ENCODE measurements at places on chromosomes 4 and X.

GRCh38 chrX:7987160-7988012 lies 60.2 kb upstream of the PNPLA4 start:
- no peak for DNase-seq

DNA sequence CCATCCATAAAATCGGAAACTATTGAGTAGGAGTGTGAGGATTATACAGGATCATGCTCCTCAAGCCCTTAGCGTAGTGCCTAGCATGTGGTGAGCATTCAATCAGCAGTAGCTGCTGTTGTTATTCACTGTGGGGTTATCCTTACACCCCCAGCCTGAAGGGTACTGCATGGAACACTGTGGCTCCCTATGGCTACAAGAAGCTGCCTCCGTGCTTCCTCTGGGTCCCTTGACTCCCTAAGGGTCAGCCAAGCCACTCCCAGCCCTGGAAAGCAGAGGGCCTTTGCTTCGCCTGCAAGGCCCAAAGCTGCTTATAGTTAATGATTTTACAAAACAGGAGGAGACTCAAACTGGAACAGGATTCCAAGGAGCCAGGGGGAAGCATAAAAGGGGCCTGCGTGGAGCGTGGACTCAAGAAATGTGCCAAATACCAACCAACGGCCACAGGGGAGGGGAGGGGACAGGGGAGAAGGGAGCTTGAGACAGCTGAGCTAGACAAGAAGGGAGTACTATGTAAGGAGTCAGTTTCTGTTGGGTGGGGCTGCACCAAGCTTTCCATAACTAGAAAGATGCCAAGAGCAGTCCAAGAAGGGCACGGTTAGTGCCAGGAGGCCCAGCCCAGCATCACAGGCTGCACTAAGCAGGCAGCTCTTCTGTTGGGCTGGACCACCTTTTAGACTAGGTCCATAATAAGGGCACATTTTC lies 15.9 kb downstream of the SEPTIN6 start:
- no peak for DNase-seq

DNA sequence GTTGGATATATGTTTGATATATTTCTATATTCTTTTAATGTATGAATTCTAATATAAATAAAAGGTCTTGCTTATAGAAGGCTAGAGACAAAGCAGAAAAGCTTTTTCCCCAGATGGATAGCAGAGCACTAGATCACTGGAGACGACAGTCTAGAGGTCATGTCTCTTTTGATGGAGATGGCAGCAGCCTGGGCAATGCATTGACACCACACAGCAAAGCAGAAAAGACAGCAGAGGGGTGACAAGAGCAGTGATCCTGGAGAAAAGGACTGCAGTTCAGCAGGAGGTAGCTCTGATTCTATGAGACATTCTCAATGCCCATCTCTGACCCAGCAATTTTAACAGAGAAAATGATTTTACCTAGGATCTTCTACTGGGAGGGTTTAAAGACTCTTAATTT lies 210.6 kb downstream of the DTHD1 start:
- DNase-seq, result no peak

GRCh38 chr4:174474457-174475075 lies 47.7 kb downstream of the HPGD start:
- DNase-seq, result no peak

- peak; percentile 68 for DNase-seq
Measured at GRCh38 chrX:151871244-151871643, 41.4 kb upstream of the MAGEA4 start.

DNA sequence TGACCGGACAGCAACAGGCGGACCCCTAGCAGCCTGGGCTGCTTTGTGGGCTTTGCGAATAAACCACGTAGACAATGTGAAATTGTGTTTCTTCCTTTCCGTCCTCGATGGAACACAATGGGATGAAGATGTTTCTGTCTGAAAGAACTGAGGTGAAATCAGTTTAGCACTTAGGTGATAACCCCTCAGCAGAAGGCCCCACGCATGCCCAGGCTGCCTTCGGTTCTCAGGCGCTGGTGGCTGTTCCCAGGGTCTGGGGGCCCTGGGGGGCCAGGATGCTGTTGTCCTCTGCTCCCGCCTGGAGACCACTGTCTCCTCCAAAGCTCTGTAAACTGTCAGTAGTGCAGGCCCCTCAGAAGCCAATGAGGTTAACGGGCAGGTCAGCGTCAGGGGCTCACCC lies 73.9 kb upstream of the HGFAC start:
- no peak for DNase-seq

DNA sequence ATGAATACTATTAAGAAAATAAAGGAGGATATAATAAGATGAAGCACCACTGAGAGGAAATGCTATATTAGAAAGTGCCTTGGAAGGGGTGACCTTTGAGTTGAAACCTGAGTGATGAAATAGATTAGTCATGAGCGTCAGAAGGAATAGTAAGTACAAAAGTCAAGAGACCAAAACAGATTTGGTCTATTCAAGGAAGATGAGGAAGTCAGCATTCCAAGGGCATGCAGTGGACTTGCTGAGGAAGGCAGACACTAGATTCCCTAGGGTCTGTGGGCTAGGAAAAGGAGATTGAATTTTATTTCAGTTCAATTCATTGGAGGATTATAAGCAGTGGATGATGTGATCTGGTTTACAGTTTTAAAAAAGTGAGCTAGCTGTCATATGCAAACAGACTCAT lies 73.0 kb upstream of the WDFY3 start:
- DNase-seq, result peak; percentile 78

DNA sequence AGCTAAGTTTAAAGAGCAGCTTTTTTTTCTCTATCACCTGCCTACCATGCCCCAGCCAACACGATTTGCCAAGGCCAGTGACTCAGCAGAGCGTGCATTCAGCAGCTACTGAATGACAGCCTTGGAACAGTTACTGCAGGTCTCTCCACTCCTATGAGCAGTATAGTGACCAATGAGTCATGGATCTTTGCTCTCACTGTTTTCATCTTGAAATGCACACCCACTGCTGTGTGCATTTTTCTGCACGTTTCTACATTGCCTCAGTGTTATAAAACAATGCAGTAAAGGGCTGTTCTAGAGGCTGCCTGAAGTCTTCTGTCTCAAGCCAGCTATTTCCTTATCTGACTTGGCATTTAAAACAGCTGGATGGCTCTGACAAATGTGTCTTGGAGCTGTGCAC lies 66.0 kb upstream of the C4orf54 start:
- peak; percentile 81 for DNase-seq

DNA sequence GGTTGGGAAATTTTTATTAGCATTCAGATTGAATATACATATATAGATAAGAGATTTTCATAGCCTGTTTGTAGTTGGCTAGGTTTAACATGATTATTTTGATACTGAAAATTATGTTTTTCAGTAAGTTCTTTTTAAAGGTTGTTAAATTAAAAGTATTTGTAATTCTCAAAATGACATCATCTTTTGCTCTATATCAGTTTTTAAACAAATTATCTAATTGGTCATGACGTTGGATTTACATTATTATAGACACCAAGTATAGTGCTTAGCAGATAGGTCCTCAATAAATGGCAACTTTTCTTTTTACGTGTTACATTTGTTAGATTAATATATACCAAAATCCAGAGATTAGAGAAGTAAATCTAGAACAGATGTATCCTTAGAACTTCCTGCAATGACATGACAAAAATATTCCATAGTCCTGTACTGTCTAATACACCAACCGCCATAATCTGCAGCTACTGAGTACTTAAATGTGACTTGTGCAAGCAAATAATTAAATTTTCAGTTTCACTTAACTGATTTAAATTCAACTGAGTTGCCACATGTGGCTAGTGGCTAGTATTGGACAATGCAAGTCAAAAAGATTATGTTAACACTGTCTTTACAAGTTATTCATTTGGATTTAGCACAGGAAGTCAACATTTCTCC lies 1613.1 kb upstream of the TENM3 start:
- DNase-seq, result no peak

- DNase-seq, result peak; percentile 81
Measured at GRCh38 chr4:139176302-139177048, 543 bp downstream of the ELF2 start.

DNA sequence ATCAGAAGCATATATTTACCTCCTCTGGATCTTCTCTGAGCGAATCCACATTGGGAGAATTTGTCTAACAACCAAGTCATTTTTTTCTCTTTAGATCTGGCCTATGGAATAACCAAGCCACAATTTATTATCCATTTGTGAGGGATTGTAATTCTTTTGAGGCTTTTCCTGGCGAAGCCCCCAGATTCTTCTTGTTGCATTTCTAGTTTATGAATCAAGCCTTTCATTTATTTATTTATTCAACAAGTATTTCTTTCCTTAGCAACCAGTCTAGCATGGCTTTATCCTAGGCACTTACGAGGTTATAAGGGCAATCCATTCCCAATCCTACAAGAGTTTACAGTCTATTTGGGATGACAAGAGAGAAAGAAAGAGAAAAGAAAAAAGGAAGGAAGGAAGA lies 18.4 kb upstream of the FNIP2 start:
- DNase-seq, result no peak

DNA sequence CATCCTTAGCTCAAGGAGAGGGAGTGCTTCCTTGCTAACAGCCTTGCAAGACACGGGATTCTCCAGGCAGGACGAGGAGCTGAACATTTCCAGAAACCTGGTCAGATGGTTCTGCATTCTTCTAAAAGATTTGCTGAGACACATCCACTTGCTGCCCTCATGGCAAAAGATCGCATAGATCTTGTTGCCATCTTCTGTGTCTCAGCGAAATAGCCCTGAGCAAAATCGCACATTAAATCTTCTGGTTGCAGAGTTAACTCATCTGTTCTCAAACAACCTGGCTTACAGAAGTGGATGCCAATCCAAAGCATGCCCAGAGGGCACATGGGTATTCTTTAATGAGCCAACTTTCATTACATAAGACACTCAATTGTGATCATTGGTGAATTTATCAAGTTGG lies 167.5 kb downstream of the PRKX start:
- DNase-seq, result no peak

DNA sequence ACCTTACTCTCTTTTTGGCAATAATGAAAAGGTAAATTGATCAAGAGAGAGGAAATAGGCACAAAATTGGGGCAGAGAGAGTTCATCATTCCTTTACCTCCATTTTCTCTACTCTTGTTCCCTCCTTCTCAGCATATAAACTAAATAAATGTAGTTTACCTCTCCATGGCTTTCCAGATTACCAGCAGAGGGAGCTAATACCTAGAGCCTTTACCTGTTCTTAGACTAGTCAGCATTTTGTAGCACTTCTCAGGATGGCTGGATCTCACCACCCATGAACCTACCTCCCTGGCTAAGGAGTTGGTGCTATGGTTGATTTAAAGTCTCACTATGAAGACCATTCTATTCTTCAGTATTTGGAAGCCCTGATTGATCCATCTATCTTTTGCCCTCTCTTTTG lies 15.7 kb downstream of the OFD1 start:
- peak; percentile 68 for DNase-seq

DNA sequence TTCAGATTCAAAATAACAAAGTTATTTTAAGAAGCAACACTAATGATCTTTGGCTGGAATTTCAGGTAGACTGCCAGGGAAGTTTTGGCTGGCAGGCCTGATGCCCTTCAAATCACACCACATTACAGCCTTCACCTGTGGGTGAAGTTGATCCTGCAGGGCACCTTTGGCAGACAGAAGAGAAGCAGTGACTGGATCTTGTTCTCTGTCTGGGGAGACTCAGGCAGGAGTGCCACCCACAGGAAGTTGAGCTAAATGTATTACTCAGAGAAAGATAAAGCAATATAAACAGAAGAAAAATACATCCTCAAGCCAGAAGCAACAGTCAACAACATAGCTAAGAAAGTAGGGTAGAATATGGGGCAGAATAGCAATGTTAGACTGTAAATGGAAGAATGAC lies 12.8 kb upstream of the CFAP299 start:
- DNase-seq, result peak; percentile 65

GRCh38 chr4:81410680-81411079 lies 61.0 kb downstream of the RASGEF1B start:
- no peak for DNase-seq

- no peak for DNase-seq
Measured at GRCh38 chrX:12410523-12410922, 272.2 kb downstream of the FRMPD4 start.

DNA sequence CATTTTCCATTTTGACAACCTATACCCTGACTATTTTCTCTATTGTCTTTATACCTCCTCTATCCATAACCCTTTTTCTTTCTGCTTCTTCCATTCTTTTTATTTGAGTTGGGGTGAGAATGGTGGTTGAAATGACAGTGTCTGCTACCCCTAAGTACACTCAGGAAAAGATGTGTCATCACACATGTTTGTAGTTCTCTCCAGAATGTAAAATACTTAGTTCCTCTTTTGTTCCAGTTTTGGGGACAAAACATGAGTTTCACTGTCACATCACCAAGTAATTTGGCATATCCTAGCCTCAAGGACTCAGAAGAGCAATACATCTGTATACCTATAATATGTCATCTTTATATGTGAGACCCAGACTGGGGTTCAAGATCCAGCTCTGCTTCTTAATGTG lies 90.3 kb downstream of the COMMD8 start:
- no peak for DNase-seq

GRCh38 chr4:158172261-158173258 lies at the start of gene GASK1B:
Gene GASK1B (minus strand): TSS chr4:158173025. CDS start chr4:158171375, 1,650 bp downstream.
- DNase-seq, result peak; percentile 79

GRCh38 chr4:142416121-142416520 lies 430.0 kb downstream of the INPP4B start:
- DNase-seq, result no peak

DNA sequence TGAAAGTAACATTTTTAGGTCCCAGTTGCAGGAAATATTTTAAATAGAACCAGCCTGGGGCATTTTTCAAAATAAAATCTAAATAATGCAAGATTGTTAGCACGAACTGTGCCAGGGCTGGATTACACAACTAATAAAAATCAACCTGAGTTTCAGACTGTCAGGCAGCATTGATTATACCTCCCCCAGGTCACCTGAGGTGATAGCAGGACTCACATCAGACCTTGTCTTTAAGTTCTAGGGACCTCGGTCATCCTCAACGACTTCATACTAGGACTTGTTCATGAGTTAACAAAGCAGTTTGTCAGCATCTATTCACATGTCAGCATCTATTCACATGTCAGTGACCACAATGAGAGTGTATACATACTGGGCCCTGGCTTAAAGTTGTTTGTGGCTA lies 8.7 kb upstream of the TEX13A start:
- DNase-seq, result no peak

GRCh38 chr4:107380836-107381438 lies 339.1 kb downstream of the PAPSS1 start:
- no peak for DNase-seq

- no peak for DNase-seq
Measured at GRCh38 chr4:99529228-99529627, 18.4 kb downstream of the C4orf17 start.

DNA sequence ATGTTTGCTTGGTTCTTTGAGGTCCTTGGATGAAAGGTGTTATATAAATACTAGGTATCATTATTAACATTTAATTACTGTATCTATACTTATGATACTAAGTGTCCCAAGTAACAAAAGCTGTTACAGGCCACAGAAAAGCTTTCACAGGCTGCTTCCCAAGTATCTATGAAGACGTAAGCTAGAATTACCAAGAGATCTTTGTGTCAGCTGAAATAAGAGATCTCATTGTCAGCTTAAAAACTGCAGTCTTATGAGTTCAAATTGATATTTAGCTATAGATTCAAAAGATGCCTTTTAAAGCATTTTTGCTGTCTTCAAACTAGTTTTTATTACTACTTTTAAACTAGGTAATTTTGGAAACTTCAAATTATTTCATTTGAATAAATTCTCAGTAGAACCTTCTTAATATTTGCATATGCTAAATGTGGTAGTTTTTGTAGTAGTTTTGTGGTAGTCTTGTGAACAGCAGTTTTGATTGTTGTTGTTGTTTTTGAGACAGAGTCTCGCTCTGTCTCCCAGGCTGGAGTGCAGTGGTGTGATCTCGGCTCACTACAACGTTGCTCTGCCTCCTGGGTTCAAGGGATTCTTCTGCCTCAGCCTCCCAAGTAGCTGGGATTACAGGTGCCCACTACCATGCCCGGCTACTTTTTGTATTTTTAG lies 170.0 kb upstream of the RPL34 start:
- DNase-seq, result no peak
